ENCODE measurements at places on chromosomes 3 and 15.

- DNase-seq: peak; percentile 91
Observed at GRCh38 chr3:152307829-152308474, 39.2 kb downstream of the MBNL1 start.

- DNase-seq: no peak
Observed at GRCh38 chr3:87181551-87181950, 45.6 kb upstream of the CHMP2B start.

DNA sequence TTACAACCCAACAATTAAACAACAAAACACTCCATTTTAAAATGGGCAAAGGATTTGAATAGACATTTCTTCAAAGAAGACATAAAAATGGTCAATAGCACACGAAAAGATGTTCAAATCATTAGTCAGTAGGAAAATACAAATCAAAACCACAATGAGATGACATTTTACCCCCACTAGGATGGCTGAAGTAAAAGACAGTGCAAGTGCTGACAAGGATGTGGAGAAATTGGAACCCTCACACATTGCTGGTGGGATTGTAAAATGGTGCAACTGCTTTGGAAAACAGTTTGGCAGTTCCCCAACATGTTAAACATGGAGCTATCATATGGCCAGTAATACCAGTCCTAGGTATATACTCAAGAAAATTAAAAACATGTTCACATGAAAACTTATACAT lies 11.6 kb downstream of the GALNT15 start:
- no peak for DNase-seq

- DNase-seq: no peak
Observed at GRCh38 chr3:161556533-161556932, 59.9 kb downstream of the OTOL1 start.

- DNase-seq: no peak
Observed at GRCh38 chr3:57652203-57652602, 40.7 kb downstream of the DENND6A start.

DNA sequence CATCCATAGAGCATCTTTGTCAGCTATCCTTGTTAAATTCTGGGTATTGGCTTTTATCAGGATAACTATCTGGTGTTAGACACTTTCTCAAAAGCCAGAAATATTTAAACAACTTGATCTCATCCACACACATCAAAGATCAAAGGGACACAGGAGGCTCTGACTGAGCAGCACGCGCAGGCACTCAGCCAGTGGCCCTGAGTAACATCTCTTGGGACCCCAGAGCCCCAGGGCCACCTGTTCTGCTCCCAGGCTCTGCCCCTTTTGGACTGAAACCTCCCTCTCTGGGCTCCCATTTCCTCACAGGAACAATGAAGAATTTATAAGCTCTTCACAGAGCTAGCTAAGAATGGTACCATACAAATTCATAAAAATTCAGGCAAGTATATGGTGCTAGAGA lies 16.1 kb downstream of the ATP10A start:
- DNase-seq: no peak

- no peak for DNase-seq
Observed at GRCh38 chr15:94080416-94080815, 150.9 kb upstream of the MCTP2 start.

- DNase-seq: no peak
Observed at GRCh38 chr15:37574985-37575384, 359.5 kb upstream of the TMCO5A start.

- DNase-seq: peak; percentile 82
Observed at GRCh38 chr3:145124900-145125678, 1035.9 kb downstream of the PLOD2 start.

GRCh38 chr3:141287326-141287725 lies 55.7 kb downstream of the PXYLP1 start:
- DNase-seq: no peak

GRCh38 chr3:90132197-90132596 lies 1024.8 kb downstream of the EPHA3 start:
- DNase-seq: peak; percentile 15

DNA sequence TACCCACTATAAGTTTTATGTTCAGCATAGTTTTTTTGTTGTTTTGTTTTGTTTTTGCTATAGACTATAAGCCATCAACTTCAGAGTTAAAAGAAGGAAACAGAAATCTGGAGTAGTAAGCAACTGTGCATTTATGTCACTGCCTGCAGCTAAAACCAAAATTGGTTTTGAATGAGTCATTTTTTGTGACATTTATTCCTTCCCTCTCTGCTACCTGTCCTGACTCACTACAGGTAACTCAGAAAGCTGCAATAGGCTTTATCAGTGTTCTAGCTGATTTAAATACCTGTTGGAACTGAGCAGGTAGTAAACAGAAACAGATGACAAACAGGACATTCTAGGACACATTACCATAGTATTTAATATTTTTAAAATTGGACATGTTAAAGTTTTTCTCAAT lies 393.3 kb upstream of the WNT5A start:
- no peak for DNase-seq

- DNase-seq: no peak
Observed at GRCh38 chr3:173744479-173744878, 346.9 kb downstream of the NLGN1 start.

- no peak for DNase-seq
Observed at GRCh38 chr3:142966808-142967207, 3.3 kb upstream of the PAQR9 start.

Data from kidney glomerular epithelial cell (primary cell).